NCI-H1417 treated with DMSO at 0.1 percent for 48 hours (cell line): ENCODE measurements at places on chromosomes 12 and 14.

DNA sequence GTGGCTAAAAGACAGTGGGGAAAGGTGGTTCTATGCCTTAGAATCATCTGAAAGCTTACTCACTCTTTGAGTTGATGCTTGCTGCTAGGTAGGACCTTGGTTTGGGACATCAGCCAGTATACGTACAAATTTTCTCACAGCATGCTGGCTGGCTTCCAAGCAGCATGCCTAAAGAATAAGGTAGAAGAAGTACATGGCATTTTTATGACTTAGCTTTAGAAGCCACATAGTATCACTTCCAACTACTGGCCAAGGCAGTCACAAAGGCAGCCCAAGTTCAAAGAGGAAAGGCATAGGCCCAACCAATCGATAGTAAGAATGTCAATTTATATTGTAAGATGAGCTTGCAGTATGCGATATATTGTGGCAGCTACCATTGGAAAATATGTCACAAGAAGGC lies 284.2 kb upstream of the CAND1 start:
- no peak for DNase-seq

- DNase-seq, result no peak
Observed at GRCh38 chr12:68538726-68539614, 71.7 kb upstream of the RAP1B start.

DNA sequence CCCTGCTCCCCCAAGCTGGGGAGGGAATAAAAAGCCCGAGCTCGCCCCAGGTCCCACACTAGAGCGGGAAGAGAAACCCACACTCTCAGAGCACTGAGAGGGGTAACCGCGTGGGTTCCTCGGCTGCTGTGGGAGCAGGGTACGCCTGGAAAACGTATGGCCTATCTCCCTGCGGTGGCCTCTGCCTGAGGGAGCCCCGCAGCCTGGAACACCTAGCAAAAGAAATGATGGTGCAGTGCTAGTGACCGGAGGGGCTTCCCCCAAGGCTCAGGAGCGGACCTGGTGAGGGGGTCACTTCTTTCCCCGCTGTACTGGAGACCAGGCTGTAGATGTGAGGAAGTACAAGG lies 2.5 kb upstream of the OR4N2 start:
- no peak for DNase-seq

DNA sequence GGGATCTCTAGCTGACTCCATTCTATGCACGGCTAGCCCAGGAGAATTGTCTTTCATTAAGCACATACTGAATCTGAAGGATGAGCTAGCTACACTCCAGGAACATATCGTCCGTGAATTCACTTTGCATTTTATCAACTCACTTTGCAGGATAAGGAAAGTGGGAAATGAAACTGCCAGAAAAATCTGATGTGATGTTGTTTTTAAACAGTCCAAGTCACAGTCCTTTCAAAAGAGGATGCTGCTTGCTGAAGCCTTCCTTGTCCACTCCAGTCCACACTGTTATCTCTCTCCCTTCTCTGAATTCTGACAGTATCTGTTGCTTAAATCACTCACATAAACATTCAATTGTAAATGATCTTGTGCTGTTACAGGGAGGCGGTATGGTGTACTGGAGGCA lies 12.7 kb upstream of the TMCC3 start:
- DNase-seq, result no peak

DNA sequence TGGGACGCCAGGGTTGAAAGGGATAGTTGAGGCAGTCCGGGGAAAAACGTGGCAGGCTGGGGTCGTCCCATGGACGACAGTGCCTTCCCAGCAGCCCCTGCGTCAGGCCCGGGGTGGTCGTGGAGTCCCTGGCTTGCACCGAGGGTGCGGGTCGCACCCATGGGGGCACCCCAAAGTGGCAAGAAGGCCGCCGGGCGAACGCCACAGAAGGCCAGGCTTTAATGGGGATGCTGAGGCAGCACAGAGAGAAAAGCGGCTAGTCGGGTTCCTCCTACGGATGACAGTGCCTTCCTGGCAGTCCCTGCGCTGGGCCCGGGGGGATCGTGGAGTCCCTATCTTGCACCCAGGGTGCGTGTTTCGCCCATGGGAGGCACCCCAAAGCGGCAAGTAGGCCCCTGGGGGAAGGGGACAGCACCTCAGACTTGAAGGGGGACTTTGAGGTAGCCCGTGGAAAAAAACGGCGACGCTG lies 158.6 kb upstream of the ALG10B start:
- DNase-seq, result no peak

GRCh38 chr12:49953151-49953550 lies 2.6 kb downstream of the AQP2 start:
- no peak for DNase-seq

- DNase-seq, result peak; percentile 29
Observed at GRCh38 chr12:55068416-55069010, 48.7 kb downstream of the NEUROD4 start.

DNA sequence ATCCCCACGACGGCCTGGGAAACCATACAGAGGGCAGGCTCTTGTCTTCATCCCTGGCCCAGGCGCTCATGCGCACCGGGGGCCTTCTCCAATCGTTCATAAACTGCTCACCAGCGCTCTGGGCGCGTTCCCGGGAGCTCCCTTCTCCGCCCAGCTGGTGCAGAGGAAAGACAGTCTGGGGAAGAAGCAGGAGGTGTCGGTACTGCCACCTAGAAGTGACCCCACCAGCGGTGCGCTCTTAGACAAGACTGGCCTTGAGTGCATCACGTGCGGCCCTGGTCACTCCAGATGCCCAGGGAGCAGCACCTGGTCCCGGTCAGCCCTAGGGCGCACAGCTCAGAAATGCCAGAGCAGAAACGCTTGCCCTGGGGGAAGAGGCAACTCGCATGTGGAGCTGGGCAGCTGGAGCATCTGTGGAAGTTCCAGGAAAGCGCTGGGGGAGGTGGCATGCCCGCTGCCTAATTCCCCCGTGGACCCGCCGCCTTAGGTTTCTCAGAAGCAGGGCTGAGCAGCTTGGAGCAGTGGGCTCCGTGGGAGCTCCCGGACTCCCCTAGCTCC lies 2.5 kb downstream of the GSC start:
- DNase-seq, result no peak

GRCh38 chr14:56120091-56120691 lies 2.0 kb downstream of the PELI2 start:
- no peak for DNase-seq

DNA sequence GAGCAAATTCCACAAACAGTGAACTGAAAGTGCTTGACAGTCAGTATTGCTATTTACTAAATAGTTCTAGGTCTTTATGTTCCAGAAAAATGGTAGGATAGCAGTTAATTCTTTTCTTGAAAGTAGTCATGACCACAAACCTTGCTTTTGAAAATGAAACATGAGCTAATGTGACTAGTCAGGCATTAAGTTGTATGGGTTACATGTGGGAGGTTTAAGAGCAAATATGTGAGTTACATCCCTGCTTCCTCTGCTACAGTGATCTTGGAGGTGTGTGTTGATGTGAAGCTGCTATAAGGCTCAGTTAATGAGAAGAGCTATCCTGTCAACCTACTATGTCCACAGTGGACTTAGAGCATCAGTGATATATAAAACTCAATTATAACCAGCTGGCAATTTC lies 741.6 kb downstream of the FSCB start:
- no peak for DNase-seq

DNA sequence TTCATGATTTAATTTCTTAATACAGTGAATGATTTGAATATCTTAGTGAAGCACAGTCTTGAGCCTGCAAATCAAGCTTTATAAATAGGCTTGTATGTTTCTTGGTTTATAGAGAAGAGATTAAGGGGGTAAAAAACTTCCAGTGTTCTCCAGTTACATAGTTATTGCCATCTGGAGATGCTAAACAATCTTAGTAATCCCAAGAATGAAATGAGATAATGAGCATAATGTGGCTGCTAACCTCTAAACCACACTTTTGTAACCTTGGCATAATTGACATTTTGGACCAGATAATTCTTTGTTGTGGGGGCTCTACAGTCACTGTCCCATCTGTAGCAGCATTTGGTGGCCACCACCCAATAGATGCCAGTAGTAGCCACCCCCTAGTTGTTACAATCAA lies 316.8 kb downstream of the CCDC91 start:
- DNase-seq, result no peak

DNA sequence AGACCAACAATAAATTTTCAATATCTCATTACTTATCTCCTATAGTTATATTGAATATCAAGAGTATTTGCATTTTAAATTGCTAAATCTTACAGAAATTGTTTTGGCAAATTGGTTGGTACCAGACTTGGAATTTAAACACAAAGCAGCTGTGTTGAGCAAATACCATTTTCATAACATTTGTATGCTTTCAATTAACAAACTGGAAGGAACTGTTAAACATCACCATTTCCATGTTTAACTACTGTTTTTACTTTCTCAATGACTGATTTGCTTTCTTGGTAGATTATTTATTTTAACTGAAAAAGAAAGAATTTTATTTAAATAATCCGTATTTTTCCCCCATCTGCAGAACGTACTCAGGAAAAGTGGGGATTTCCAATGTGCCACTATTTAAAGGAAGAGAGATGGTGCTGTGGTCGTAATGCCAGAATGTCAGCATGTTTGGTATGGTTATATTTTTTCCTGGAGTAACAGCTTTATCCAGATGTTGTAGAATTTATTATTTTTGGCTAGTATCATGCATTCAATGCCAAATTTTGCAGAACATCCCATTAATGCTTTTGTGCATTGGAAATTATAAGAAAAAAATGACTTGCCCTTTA lies 72.3 kb downstream of the METTL25 start:
- DNase-seq, result no peak

DNA sequence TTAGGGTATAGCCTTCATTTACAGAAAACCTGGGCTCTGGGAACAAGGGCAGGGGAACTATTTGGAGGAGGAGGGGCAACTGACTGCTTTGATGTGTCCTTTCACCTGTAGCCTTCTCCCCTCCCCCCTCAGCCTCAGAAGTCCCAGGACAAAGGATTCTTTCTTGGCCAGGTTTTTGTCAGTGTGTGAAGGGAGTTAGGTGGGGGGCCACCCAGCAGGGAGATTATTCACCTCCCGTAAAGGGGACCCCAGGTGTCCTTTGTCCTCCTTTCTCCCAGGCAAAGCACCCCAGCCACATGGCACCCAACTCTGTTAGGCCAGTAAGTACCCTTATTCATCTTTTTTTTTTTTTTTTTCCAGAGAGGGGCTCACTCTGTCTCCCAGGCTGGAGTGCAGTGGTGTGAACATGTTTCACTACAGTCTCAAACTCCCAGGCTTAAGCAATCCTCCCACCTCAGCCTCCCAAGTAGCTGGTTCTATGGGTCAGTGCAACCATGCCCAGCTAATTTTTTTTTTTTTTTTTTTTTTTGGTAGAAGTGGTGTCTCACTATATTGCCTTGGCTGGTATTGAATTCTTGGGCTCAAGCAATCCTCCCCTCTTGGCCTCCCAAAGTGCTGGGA lies 723 bp upstream of the NFE2 start:
- no peak for DNase-seq

DNA sequence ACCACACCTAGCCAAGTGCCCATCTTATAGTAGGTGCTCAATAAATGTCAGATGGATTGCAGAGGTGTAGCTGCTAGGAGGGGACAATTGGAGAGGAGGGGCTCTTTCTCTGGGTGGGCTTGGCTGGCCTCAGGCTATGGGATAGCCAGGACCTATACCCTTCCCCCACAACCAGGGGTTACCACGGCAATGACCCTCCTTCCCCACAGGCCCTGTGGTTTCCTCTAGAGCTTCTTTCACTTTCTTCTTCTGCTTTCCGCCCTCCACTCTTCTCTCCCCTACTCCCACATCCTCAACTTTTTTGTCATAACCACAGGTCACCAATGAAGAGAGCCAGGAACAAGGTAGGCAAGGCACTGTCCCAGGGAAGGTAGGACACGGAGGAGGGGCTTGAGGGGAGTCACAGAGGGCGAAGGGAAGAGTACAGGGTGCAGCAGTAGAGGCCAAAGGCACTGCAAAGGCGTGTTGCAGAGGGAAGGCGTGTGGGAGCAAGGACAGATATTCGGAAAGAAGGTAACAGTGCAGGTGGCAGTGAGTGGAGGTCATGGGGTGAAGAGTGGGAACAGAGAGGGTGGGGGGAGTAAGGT lies 1.9 kb upstream of the ITGB7 start:
- no peak for DNase-seq

DNA sequence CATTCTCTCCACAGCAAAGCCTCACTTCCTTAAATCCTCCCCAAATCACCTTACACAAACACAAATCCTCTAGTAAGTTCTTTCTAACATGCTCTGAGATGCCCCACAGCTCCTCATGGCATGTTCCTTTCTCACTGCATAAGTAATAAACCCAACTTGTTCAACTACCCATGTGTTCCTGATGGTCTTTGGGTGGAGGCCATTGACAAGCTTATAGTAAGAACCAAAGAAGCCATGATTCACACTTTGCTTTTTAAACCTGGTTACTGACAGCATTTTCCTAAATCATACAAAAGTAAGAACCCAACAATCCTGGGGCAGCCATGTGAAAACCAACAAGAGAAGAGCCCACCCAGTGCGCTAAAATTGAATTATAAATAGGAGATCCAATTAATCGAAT lies 138.6 kb downstream of the ITPR2 start:
- no peak for DNase-seq

- DNase-seq, result no peak
Observed at GRCh38 chr14:23569443-23570151, 2.0 kb upstream of the AP1G2 start.

- no peak for DNase-seq
Observed at GRCh38 chr12:50442178-50442908, 41.7 kb downstream of the LARP4 start.

DNA sequence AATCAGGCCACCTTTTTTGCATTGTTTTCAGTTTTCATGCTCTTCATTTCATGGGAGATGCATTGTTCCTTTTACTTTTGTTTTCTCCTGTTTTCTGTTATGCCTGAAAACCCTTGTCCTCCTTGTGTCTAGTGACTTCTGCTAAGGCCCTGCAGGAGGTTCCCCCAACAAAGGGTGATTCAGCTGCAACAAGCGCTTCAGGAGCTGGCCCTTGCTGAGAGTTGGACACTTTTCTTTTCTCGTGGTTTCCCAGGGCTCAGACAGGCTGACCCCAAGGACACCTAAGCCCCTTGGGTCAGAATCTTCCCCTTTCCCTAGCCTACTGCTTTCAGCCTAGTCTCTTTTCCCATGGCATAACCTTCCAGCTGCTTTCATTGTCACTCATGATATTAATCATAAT lies 98.9 kb downstream of the PLXNC1 start:
- no peak for DNase-seq

DNA sequence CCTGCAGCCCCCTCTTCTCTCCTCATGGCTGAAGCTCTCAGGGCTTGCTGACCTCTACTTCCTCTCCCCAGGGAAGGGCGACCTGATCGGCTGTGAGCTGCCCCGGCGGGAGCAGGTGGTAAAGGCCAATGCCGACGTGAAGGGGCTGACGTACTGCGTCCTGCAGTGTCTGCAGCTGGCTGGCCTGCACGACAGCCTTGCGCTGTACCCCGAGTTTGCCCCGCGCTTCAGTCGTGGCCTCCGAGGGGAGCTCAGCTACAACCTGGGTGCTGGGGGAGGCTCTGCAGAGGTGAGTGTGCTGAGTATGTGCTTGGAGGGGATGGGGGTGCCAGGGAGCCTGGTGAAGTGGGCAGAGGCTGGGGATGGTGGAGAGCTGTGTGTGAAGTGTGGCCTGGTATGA lies 13.7 kb downstream of the MCRS1 start:
- DNase-seq, result no peak

GRCh38 chr14:67819563-67820421 lies at the start of gene RAD51B:
TSS of gene RAD51B (plus strand) at chr14:67819779.
- DNase-seq, result peak; percentile 23

GRCh38 chr14:57389646-57390036 lies 745 bp upstream of the NAA30 start:
- DNase-seq, result peak; percentile 21
